Stimulated activated CD8-positive, alpha-beta memory T cell treated with anti-CD3 and anti-CD28 coated beads, Interleukin-12 subunit alpha, Interleukin-12 subunit beta, amount 100 ng/mL, for 4 hours (primary cell): ENCODE measurements at places on chromosomes 3 and 15.

- DNase-seq, result no peak
Measured at GRCh38 chr15:99361545-99362185, 110.4 kb downstream of the LRRC28 start.

- DNase-seq, result no peak
Measured at GRCh38 chr3:77038468-77038929, 1.4 kb upstream of the ROBO2 start.

DNA sequence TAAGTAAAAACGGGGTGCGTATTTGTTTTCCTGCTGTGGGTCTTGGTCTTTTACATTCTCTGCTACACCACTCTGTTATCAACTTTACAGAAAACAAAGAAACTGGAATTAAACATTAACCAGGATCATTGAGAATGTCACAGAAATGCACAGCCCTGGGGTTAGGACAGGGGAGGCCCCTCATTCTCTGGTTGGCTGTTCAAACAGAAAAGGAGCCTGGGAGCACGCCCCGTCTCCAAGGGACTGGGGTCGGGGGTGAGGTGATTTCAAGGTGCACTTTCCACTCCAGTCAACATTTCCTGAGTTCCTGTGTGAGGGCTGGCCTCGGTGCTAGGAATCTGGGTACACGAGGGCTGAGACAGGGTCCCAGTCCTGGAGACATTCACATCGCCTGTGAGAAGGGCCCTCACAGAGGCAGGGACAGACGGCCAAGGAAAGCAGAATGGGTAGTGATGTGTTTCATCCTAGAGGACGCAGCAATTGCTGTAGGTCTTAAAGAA, 30.3 kb downstream of the CPN2 start:
- no peak for DNase-seq

GRCh38 chr3:170889132-170889531, 19.1 kb upstream of the RPL22L1 start:
- DNase-seq, result no peak

DNA sequence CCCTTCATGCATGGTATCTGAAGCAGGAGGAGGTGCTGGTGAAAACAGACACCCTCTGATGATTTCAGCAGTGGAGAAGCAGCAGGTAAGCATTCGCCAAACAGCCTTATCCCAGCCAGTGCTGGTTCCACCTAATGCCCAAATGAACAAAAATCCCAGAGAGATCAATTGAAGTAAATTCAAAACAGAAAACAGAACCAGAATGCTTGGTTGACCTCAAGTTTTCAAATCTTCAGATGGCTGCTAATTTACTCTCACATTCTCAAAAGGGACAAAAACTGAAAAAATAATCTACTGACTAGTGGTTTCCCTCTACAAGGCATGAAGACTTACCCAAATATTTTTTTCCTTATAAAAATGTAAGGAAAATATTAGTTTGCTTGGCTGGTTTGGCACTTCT, 87.0 kb upstream of the MYO5C start:
- no peak for DNase-seq

- DNase-seq, result no peak
Measured at GRCh38 chr3:43894176-43895049, 203.7 kb downstream of the ABHD5 start.

GRCh38 chr3:59251869-59252268, 202.0 kb upstream of the CFAP20DC start:
- no peak for DNase-seq

DNA sequence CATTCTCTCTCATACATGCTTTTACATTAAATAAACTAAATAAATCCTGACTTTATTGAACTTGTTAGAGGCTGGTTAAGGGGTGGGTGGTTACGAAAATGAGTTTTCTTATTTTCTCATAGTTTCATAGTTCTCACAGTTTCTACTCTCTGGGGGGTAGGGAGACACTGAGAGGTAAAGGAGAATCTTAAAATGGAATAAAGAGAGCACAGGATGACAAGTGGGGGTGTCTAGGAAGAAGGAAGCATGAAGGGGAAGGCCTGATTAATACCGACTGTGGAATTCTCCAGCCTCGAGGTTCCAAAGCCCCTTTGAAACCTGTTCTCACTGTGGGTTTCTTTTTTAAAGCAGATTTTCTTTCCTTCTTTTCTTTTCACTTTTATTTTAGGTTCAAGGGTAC, 66.4 kb upstream of the TRA2B start:
- no peak for DNase-seq

GRCh38 chr15:27166917-27167316, 195.9 kb downstream of the GABRG3 start:
- DNase-seq, result no peak

DNA sequence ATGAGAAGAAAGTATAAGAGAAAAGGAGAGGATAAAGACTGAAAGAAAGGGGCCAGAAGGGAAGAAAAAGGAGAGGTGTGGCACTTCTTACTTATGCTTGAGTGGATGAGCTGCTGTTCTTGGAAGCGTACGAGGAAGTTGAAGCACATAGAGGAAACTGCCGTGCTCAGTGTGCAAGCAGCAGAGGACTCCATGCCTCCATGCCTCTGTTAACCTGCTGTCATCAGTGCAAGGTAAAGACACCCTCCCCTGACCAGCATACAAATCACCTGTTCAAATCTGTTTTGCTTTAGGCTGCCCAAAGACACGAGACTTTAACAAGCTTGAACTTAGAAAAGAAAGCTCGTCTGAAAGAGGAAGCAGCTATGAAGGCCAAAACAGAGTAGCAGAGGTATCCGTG, 6.4 kb downstream of the WDR5B start:
- no peak for DNase-seq

- DNase-seq, result no peak
Measured at GRCh38 chr3:186775999-186776398, 7.4 kb upstream of the EIF4A2 start.
